Motor neuron (in vitro differentiated cells): ENCODE measurements at places on chromosomes 13 and 19. TPM values are rescaled to one million over a fixed set of nuclear protein-coding genes. Genes with fewer than 3 reads are reported as not detected.

The ABHD17A gene
- 37.0 and 42.3 TPM in 2 replicates for total RNA-seq

The YIF1B gene
- total RNA-seq = 88.0 and 93.4 TPM in 2 replicates

The MCF2L gene
- total RNA-seq = 27.6 and 31.1 TPM in 2 replicates

The VSTM1 gene
- total RNA-seq = 1.1 and 1.7 TPM in 2 replicates

DNA sequence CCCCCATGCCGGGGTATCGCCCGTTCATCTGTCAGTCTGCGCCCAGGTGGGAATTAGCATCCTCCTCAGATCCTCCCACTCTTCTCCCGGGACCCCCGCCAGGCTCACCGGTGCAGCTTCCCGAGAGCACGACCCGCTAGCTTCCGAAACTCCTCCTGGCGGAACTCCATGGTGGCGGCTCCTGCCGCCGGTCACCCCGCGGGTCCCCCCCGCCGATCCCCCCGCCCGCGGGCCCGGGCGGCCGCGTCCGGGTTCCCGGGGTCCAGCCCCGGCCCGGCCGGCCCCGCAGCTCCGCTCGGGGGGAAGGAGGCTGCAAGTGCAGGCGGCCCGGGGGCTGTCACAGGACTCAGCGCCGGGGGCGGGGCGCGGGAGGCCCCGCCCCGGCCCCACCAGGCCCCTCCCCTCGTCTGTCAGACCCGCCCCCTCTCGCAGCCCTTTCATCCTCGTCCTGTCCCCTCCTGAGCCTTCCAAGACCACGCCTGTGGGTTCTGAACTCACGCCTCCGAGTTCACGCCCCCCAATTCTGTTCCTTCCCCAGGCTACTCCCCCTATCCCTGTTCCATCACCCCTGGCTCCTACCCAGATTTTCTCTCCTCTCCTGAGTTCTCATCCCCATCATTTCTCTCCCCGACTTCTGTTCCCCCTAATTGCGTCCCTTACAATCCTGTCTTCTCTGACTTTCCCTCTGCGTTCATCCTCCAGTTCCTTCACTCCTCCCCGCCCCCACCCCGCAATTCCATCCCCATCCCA is at the start of gene SLC17A7:
SLC17A7 (minus strand) TSS at position 318 of the 750 bp plus-strand sequence; CDS start at position 170, 148 bp downstream.
- peak; percentile 4 for ATAC-seq

- ATAC-seq = no peak
Measured at GRCh38 chr13:24649688-24650043, 30.5 kb upstream of the ATP12A start.

DNA sequence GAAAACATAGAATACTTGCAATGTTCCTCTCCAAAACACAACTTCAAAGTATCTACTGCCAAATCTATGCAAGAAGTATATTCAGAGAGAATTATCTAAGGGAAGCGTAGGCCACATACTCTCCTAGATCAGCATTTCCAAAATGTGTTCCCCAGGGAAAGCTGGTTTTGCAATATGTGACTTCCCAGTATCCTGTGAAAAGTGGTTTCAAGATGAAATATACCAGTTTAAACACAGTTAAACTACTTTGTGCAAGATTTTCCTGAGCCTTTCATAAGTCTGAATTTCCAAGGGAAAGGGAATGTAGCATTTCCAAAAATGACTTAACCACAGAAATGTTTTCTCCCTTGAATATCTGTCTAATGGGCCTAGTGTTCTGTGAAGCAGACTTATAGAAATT is 7.6 kb downstream of the STARD13 start:
- no peak for ATAC-seq

DNA sequence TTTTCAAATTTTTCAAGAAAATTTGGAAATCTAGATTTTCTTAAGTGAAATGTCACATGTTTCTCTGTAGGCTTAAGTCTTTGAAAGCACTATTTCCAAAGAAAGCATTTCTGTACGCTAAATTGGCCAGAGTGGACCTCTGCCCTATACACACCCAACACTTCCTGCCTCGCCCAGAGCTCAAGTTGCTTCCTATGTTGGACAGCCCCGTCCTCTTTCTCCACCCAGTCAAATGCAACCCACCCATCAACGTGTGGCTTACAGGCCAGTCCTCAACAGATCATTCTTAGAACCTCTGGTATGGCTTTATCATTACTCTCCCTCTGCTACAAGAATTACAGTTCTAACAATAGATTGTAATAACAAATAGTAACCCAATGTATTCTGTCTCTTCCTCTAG is 24.2 kb downstream of the KLF12 start:
- ATAC-seq = peak; percentile 85

DNA sequence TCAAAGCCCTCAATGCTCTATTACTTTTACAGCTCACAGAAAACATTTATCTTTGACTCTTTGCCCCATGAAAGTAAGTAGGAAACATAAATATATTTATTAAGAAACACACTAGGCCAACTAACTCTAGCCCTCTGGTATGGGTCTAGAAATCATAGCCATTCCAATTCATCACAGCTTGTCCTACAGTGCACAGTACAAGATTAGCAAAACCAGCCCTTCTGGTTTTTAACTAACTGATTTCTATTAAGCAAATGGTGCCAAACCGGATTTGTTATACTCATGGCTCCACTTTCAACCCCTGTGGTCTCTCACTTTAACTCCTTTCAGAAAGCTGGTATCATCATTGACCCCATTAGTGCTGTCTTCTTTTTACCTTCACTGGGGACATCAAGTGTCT is 5.6 kb upstream of the LRRC63 start:
- no peak for ATAC-seq

DNA sequence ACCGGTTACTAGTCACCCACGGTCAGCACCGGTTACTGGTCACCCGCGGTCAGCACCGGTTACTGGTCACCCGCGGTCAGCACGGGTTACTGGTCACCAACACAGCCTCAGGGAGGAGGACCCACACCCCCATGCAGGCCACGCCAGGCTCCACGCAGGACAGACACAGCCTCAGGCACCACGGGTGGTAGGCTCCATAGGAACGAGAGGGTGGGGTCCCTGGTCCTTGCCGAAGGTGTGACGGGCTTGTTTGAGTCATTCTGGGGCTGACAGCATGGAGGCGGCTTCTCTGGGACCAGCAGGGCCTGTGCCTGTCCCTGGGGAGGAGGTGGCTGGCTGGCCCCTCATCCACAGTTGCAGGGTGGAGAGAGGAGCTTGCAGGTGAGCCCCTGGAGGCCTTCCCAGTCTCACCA is 122.8 kb upstream of the SOX1 start:
- ATAC-seq = no peak

GRCh38 chr19:11541238-11541637 is 2.6 kb downstream of the CNN1 start:
- no peak for ATAC-seq

DNA sequence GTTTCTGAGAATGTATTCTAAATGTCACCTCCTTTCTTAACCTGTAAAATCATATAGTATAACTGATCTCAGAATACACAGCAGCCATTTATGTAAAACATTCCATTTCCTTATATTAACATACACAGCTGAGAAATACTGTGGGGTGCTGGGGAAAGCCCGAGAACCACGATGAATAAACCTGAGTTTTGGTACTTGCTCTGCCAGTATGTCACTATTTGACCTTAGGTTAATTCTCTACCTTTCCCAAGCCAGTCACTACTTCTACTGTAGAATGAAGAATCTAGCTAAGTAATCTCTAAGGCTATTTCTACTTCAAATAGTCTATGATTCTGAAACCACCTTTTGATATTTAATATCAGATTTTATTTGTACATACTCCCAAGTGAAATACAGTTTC is 173.7 kb downstream of the TBC1D4 start:
- ATAC-seq = no peak

- peak; percentile 2 for ATAC-seq
Measured at GRCh38 chr19:18203408-18203862, 407 bp downstream of the RAB3A start.

- no peak for ATAC-seq
Measured at GRCh38 chr19:51551673-51552432, 19.2 kb upstream of the ZNF175 start.

GRCh38 chr13:30120133-30120822 is 187.1 kb downstream of the KATNAL1 start:
- ATAC-seq = no peak

- ATAC-seq = no peak
Measured at GRCh38 chr19:51926426-51926783, 867 bp upstream of the ZNF613 start.

DNA sequence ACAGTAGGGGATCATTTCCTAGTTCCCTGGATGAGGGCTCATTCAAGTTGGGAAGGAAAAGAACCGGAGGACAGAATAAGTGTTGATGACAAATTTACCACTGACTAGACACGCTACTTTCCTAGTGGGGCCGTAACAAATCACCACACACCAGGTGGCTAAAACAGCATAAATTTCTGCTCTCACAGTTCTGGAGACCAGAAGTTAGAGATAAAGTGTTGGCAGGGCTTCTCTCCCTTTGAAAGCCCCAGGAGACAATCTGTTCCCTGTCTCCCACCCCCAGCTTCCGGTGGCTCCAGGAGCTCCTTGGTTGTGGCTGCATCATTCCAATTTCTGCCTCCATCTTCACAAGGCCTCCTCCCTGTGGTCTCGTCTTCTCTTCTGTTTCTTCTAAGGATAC is 65.4 kb upstream of the ARGLU1 start:
- no peak for ATAC-seq

DNA sequence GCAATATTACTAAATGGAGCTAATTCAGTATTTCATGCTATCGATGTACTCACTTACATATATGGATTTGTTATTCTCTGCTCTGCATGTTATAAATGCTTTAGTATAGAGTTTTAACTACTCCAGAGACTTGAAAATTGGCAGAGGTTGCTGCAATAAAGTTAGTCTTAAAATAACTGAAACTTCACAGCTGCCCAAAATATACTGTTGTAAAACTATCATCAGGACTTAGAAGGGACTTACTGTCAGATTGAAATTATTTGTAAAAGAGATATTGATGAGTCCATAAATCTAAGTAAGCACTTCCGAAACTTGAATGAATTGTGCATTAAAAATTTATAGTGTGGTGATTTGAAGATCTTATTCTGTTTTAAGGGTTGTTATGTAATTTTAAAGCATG is 1178.2 kb upstream of the PCDH20 start:
- ATAC-seq = no peak

DNA sequence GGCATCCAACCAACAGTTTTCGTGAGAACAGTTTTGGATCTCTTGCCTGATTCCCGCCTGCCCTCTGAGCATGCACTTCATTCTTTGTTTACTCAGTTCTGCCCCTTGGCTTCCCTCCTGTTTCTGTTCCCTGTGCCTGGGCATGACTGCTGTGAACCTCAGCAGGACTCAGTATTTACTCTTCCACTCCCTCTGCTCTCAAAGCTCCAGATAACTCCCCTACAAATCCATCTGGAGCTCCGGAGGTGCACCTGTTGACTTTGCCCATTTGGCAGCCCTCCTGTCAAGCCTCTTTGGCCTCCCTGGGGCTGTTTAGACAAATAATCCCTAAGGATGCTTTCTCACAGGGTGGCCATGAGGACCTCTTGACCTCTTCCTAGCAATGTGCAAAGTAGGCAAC is 34.2 kb upstream of the ARGLU1 start:
- no peak for ATAC-seq

DNA sequence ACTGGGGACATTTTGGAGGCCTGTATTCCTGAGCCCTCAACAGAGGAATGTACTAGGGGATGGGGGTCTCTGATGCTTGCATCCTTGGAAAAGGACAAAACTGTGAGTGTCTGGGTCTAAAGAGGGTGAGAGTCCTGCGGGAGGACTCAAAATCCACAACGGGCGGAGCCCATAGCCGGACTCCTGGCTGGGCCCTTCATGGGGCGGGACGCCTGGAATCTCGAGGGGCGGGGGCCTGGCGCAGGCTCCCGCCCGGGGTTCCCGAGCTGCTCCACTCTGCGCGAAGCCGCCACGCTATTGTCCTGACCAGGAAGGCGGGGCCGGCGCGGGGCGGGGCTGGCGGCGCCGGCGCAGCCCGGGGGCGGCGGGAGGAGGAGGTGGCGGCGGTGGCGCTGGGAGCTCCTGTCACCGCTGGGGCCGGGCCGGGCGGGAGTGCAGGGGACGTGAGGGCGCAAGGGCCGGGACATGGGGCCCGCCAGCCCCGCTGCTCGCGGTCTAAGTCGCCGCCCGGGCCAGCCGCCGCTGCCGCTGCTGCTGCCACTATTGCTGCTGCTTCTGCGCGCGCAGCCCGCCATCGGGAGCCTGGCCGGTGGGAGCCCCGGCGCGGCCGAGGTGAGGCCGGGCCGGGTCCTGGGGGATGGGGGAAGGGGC is at the start of gene APLP1:
APLP1 (plus strand) TSS at position 403 of the 651 bp plus-strand sequence; CDS start at position 466, 63 bp downstream.
- peak; percentile 91 for ATAC-seq

DNA sequence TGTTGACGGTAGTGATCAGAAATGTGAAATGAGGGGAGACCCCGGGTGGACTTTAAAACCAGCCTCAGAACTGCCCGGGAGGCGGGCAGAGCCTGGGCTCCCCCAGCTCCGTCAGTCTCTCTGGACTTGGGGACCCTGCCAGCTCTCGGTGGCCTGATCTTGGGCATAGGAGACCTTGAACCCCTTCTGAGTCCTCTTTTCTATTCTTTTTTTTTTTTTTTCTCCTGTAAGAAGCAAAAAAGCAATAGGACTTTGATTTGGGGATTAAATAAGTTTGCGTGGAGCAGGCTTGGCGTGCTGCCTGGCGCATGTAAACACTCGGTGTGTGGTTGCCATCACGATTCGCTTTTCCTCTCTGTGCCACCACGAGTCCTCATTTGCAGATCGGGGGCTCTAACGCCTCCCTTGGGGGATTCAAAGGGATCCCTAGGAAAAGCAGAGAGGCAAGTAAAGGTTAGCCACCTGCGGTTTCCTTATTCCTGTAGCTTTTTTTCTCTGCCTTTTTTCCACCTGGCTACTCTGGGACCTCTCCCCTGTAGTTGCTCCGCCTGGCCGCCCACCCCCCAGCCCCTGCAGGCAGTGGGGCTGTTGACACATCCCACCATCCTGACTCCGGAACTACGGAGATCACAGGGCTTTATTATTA is 1.3 kb downstream of the SAFB start:
- ATAC-seq = no peak

DNA sequence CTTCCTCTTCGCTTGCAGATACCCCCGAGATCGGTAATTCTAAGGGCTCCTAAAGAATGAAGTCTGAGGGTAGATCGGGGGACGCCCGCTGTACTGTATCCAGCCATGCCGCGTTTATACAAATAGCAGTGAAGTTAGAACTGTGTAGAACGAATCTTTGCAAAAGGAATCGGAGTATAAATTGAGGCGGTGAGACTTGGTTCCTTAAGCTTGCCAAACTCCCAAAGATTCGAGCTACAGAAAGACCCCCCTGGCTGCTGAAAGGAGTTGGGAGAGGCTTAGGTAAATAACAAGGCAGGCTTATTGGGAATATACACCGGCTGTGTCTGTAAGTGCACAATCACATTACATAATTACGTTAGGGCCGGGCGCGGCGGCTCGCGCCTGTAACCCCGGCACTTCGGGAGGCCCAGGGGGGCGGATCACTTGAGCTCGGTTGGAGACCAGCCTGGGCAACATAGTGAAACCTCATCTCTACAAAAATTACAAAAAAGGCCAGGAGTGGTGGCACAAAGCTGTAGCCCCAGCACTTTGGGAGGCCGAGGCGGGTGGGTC is 12.2 kb downstream of the TMEM160 start:
- ATAC-seq = peak; percentile 62

DNA sequence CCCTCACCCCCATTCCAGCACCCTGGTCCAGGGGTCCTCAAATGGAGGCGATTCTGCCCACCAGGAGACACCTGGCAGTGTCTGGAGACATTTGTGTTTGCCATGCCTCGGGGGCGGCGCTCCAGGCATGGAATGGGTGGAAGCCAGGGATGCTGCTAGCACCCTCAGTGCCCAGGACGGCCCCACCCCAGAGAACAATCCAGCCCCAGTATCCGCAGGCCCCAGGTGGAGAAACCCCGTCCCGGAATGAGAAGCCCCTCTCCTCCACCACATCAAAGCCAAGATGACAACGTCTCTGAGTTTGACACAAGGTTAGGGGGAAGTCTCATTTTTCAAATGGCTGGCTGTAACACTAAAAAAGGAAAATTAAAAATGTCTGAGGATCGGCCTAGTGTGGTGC is 68.5 kb downstream of the INSR start:
- no peak for ATAC-seq

- ATAC-seq = no peak
Measured at GRCh38 chr13:93788456-93788855, 561.8 kb downstream of the GPC6 start.
